ENCODE measurements at places on chromosomes 13 and 19. TPM values are rescaled to one million over a fixed set of nuclear protein-coding genes. Genes with fewer than 3 reads are reported as not detected.

GRIK5 gene
- 19.4 TPM for polyA plus RNA-seq

PODNL1 gene
- 0.95 TPM for polyA plus RNA-seq

RFPL4A gene
- polyA plus RNA-seq, result not detected

- DNase-seq, result no peak
Observed at GRCh38 chr19:3575949-3576673, 3.4 kb downstream of the HMG20B start.

- DNase-seq, result no peak
Observed at GRCh38 chr13:21949818-21950429, 279.1 kb downstream of the FGF9 start.

GRCh38 chr19:17049711-17050280 is 23.2 kb upstream of the CPAMD8 start:
- no peak for DNase-seq

DNA sequence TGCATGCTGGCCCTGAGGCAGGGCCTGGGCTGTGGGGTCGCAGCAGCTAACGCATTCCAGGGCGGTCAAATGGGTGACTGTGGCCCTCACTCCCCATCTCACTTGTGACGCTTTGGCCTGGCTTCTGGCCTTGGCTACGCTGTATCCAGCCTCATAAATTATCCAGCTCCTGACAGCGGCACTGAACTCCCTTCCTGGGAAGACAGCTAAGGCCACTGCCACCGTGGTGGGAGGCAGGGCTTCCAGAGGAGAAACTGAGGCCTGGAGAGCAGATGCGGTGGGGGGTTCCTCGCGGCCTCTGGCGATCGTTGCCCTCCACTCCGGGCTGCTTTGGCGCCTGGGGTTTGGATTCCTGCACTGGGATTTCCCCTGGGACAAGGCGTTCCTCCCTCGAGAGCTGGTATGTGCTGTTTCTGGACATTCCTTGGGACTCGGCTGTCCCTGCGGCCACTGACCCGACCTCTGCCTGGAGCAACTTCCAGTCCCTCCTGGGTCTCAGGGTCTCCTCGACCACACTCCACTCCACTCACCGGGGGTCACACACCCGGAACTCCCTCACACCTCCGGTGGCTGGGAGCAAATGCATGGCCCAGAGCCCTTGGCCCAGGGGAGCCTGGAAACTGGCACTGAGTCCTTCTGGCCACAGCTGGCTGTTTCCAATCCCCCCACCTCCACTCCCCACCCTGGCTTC is 3.4 kb downstream of the TBXA2R start:
- no peak for DNase-seq

DNA sequence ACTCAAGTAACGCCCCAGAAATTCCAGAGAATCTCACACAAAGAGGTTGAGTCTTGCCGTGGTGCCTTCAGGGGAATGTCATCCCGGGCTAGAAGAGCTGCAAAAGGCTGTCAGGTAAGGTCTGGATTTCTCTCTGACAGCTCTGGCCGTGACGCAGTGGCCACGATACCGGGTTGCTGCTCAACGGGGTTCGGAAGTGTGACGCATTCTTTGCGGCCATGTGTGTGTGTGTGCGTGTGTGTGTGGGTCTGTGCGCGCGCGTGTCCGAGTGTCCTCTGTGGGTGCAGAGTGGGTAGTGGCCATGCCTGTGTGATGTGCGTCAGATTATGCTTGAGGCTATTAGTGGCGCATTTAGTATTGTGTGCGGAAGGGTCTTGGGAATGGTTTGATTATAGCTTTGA is 306 bp downstream of the ZNF540 start:
- no peak for DNase-seq

DNA sequence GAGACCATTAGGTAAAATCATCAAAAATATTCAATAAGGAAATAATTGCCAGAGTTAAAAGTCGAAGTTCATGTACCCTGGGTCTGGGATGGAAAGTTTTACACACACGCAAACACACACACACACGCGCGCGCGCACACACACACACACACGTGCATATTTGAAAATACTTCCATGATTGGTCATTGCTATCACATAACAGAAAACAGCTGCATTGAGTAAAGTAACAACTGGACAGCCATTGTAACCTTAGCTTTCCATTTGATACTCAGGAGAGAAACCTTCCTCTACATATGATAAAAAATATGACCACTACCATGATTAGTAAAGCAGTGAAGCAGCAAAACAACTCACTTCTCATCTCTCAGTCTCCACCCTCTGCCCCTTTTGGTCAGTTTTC is 490.0 kb upstream of the SGCG start:
- DNase-seq, result no peak

DNA sequence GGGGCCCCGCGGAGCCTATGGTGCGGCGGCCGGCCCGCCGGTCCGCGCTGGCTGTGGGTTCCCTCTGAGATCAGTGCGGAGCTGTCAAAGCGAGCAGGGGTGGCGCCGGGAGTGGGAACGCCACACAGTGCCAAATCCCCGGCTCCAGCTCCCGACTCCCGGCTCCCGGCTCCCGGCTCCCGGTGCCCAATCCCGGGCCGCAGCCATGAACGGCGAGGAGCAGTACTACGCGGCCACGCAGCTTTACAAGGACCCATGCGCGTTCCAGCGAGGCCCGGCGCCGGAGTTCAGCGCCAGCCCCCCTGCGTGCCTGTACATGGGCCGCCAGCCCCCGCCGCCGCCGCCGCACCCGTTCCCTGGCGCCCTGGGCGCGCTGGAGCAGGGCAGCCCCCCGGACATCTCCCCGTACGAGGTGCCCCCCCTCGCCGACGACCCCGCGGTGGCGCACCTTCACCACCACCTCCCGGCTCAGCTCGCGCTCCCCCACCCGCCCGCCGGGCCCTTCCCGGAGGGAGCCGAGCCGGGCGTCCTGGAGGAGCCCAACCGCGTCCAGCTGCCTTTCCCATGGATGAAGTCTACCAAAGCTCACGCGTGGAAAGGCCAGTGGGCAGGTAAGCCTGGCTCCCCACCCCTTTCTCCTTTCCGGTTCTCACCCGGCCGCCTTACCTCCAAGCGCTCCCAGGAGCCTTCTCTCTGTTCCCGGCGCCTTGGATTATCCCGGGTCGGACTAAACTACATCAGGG is at the start of gene PDX1:
PDX1 (plus strand) TSS at position 67 of the 743 bp plus-strand sequence; CDS start at position 206, 139 bp downstream.
- no peak for DNase-seq

DNA sequence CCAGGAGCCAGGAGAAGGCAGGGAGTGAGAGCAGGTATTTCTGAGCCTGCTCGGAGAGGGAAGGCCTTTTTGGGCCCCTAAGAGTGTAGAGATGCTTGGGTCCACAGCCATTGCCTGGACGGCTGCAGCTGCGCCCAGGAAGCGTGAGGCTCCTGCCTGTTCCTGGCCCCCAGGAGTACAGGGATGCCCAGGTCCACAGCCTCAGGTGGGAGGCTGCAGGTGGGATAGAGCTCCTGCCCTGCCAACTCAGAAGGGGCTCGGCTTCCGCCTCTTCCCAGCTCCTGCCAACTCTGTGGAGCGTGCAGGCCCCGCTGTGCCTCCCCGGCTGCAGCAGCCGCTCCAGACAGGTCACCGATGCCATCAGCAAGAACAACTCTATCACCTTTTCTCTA is 351.0 kb upstream of the PCDH20 start:
- no peak for DNase-seq

All from right renal cortex interstitium (tissue), 3 donors.